ENCODE measurements at places on chromosomes 4 and X. TPM values are rescaled to one million over a fixed set of nuclear protein-coding genes. Genes with fewer than 3 reads are reported as not detected.

Gene AKAP17A
- 50.6 TPM for total RNA-seq

DNA sequence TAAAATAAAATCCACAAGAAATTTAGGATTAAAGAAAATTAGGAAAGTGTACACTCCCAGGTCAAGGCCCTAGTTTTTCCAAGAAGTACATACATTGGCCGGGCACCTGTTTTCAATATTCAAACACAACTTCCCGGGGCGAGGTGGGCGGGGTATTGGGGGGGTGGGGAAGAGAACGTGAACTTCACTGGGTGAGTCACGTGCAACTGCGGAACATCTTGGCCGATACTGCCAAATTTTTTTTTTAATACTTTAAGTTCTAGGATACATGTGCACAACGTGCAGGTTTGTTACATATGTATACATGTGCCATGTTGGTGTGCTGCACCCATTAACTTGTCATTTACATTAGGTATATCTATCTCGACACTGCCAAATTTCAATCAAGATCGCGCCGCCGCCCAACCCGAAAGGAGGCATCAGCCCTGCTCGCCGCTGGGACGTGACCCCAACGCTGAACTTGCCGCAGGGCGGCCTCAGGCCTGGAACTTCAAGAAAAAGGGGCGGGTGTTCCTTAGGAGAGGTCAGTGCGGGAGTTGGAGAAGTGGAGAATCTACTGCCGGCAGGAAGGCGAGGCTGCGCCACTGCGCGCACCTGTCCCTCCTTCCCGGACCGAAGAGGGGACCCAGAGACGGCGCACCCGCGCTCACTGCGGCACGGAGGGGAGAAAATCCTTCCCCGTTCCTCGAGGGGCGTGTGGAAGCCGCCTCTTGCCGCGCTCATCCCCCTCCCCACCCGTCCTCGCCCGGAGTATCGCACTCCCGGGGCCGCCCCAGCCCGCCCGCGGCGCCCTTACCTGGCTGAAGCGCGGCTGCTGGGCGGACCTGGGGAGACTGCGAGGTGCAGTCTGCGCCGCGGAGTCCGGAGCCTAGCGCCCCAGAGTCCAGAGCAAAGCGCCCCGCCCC lies at the start of gene TEC:
Gene TEC, minus strand, starts transcription at position 883 of the 905 bp plus-strand sequence. CDS start 41,224 bp downstream, outside the sequence.
- no peaks in the 10 kb centered on the region for H3K36me3 ChIP-seq
- peak; percentile 80 for DNase-seq
- H3K4me3 ChIP-seq, result peak within 1 kb of the TSS; percentile 64
- H3K27ac ChIP-seq, result peak within 1 kb of the TSS; percentile 89
- H3K4me1 ChIP-seq, result peaks cover 15% of the 10 kb centered on the region

Gene TMEM35A
- total RNA-seq, result 5.8 TPM

DNA sequence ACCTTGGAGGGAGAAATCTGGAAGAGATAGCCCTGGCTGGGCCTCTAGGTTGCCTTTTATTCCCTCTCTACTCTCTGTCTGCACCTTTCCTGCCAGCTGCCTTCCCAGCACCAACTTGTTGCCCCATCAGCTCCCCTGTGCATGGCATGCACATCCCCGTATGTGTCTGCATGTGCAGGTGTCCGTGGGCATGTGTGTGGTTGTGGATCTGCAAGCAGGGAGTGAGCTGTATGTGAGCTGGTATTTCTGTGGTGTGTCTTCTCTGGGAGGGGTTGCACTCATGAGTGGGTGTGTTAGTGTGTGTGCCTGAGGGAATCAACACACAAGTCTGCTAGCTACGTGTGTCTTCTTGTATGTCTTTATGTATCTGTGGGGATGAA lies 9.9 kb downstream of the L1CAM start:
- DNase-seq, result no peak
- no peaks in the 10 kb centered on the region for H3K36me3 ChIP-seq
- no peak overlapping the region for H3K4me3 ChIP-seq
- H3K27me3 ChIP-seq, result no peaks in the 10 kb centered on the region

- H3K27me3 ChIP-seq, result no peaks in the 10 kb centered on the region
- H3K4me1 ChIP-seq, result no peaks in the 10 kb centered on the region
- H3K36me3 ChIP-seq, result no peaks in the 10 kb centered on the region
These were observed 13.4 kb downstream of the NSDHL start for GRCh38 chrX:152844256-152844655.

Gene ATP1B4
- not detected for total RNA-seq

Gene UGT2B15
- not detected for total RNA-seq

GRCh38 chrX:151386838-151387459 lies 10.1 kb upstream of the VMA21 start:
- H3K27ac ChIP-seq, result no peak overlapping the region
- no peaks in the 10 kb centered on the region for H3K27me3 ChIP-seq
- no peak overlapping the region for H3K4me3 ChIP-seq
- H3K36me3 ChIP-seq, result no peaks in the 10 kb centered on the region
- no peaks in the 10 kb centered on the region for H3K4me1 ChIP-seq

DNA sequence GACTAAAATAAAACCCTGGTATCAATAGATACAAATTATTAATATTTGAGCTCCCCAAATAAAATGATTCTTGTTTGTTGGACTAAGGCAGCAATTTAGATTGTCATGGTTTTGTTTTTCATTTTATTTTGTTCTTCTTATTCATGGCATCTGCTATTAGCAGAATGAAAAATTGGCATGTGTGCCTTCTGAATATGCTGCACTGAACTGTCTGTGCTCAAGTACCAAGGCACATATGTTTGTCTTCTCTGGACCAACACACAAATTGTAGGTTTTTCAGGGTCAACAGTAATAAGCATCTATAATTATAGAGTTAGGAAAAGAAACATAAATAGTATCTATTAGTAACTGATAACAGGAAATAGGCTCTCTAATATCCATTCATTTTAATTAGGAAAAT lies 121.1 kb downstream of the BANK1 start:
- DNase-seq, result no peak
- no peak overlapping the region for H3K27ac ChIP-seq
- no peak overlapping the region for H3K4me3 ChIP-seq
- no peaks in the 10 kb centered on the region for H3K36me3 ChIP-seq
- H3K4me1 ChIP-seq, result no peaks in the 10 kb centered on the region
- H3K27me3 ChIP-seq, result no peaks in the 10 kb centered on the region

DNA sequence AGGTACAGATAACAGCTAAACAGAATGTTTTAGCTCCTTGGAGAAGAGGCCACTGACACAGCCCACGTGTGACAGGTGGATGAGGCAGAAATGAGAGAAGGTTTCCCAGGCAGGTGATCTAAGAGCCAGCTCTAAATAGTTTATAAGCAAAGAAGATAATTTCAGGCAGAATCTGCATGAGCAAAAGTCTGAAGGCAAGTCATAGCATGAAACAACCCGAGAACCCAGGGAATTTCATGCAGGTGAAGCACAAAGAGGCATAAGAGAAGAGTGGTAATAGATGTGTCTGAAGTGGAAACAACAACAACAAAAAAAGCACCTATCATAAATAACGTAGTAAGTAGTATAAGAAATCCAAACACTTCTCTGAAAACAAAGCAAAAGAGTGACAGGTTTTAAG lies 275.8 kb upstream of the CPEB2 start:
- H3K4me3 ChIP-seq, result no peak overlapping the region
- H3K36me3 ChIP-seq, result no peaks in the 10 kb centered on the region
- no peak for DNase-seq
- no peak overlapping the region for H3K27ac ChIP-seq
- no peaks in the 10 kb centered on the region for H3K27me3 ChIP-seq
- no peaks in the 10 kb centered on the region for H3K4me1 ChIP-seq

Gene CSAG2
- not detected for total RNA-seq

Gene FAM236B
- total RNA-seq, result not detected

- H3K27ac ChIP-seq, result no peak overlapping the region
- no peak overlapping the region for H3K4me3 ChIP-seq
- H3K4me1 ChIP-seq, result no peaks in the 10 kb centered on the region
- no peak for DNase-seq
These were observed 459.7 kb downstream of the INPP4B start for GRCh38 chr4:142386449-142386848.

Gene TEX28
- total RNA-seq, result not detected

- no peak overlapping the region for H3K27ac ChIP-seq
- H3K4me1 ChIP-seq, result peaks cover 16% of the 10 kb centered on the region
- peak overlapping the region; percentile 78 for H3K4me3 ChIP-seq
- H3K36me3 ChIP-seq, result no peaks in the 10 kb centered on the region
- no peak for DNase-seq
- no peaks in the 10 kb centered on the region for H3K27me3 ChIP-seq
These were observed 2.7 kb downstream of the PLS3 start for GRCh38 chrX:115563633-115564162.

Gene MAGEB2
- total RNA-seq, result not detected

DNA sequence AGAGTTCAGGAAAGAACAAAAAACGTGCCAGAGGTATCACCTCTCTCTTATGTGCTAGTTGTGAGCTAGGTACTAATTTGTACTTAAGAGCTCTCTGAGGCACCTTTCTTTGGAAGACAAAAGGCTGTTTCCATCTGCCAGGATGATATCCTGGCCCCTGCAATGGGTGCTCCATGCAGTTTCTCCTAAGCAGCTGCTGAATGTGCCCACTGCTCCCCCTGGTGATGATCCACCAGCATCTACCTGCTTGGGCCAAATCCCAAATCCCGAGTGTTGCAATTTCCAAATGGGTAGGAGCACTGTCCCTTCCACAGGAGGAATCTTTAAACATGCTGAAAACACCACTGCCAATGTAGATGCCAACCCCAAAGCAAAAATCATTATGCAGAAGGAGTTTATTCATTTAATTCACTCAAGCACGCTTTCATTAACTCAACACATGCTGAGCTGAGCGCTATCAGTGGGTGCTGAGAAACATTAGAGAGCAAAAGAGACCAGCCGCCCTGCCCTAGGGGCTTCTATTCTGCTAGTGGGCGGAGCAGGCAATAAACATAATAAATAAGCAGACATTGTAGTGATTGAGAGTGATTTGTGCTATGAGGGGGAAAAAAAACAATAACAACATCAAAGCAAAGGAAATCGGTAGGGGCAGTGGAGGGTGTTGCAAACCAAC lies 69.6 kb upstream of the C4orf50 start:
- DNase-seq, result peak; percentile 86
- 0 out of 2 replicates have a peak, but pooled peaks cover 4% of the 10 kb centered on the region for H3K36me3 ChIP-seq
- H3K27me3 ChIP-seq, result no peaks in the 10 kb centered on the region
- peaks cover 9% of the 10 kb centered on the region for H3K4me1 ChIP-seq
- H3K4me3 ChIP-seq, result no peak overlapping the region

Gene MAOB
- total RNA-seq, result 1.0 TPM

- H3K4me3 ChIP-seq, result no peak overlapping the region
- H3K4me1 ChIP-seq, result 0 out of 2 replicates have a peak, but pooled peaks cover 3% of the 10 kb centered on the region
- H3K27ac ChIP-seq, result no peak overlapping the region
- no peaks in the 10 kb centered on the region for H3K27me3 ChIP-seq
- DNase-seq, result peak; percentile 23
These were observed 75.8 kb upstream of the ATP6AP2 start for GRCh38 chrX:40504801-40505605.

DNA sequence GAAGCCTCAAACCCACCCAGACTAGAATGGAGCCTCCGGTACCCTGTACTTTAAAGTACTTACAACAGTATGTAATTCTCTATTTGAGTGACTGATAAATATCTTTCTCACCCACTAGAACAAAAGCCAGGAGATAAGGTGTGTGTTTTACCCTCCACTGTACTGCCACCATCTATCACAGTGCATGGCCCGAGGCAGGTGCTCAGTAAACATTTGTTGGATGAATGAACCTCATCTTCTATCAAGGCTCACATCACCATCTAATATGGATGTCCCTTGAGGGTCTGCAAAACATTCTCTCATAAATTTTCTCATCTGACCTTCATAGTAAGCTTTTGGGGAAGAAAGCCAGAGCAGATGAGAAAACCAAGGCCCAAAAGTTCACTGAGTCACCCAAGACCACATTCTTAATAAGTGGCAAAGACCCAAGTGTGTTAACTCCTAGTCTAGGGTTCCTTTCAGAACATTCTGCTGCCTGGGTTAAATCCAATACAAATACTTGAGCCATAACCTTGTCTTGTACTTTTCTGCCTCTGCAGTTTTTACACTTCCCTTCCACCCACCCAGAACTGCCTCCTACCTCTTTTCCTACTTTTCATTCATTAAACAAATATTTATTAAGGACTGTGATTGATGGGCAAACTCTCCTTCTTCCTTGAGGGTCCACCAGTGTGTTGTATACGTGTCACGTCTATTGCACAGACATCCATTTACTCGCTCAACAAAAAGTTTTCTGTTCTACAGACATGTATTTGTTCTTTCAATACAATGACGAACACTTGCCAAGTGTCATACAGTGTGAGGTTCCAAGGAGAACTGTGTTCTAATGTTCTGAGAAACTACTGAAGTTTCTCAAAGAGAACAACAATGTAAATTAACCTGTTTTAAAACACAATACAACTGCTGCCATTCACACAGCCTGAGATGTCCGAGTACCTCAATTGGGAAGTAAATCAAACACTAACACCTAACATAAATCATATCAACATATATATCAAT lies 35.7 kb downstream of the APBB2 start:
- no peak overlapping the region for H3K4me3 ChIP-seq
- no peaks in the 10 kb centered on the region for H3K36me3 ChIP-seq
- peaks cover 16% of the 10 kb centered on the region for H3K4me1 ChIP-seq
- no peak for DNase-seq
- H3K27ac ChIP-seq, result no peak overlapping the region
- H3K27me3 ChIP-seq, result no peaks in the 10 kb centered on the region

GRCh38 chr4:61493470-61493869 lies 293.3 kb downstream of the ADGRL3 start:
- H3K4me3 ChIP-seq, result no peak overlapping the region
- H3K36me3 ChIP-seq, result no peaks in the 10 kb centered on the region
- no peak overlapping the region for H3K27ac ChIP-seq
- peaks cover 23% of the 10 kb centered on the region for H3K4me1 ChIP-seq
